ENCODE measurements at places on chromosomes 12 and 14.

GRCh38 chr12:78628491-78629100, 236.0 kb upstream of the SYT1 start:
- H3K4me1 ChIP-seq = no peaks in the 10 kb centered on the region
- no peak overlapping the region for H3K4me3 ChIP-seq
- no peak for DNase-seq
- H3K36me3 ChIP-seq = no peaks in the 10 kb centered on the region
- H3K27ac ChIP-seq = no peak overlapping the region
- H3K27me3 ChIP-seq = no peaks in the 10 kb centered on the region

- H3K27me3 ChIP-seq = no peaks in the 10 kb centered on the region
- no peak for DNase-seq
- H3K4me3 ChIP-seq = no peak overlapping the region
Measured at GRCh38 chr12:82554529-82554928, 132.2 kb upstream of the TMTC2 start.

- H3K4me3 ChIP-seq = no peak overlapping the region
- no peaks in the 10 kb centered on the region for H3K36me3 ChIP-seq
- H3K4me1 ChIP-seq = peaks cover 7% of the 10 kb centered on the region
- no peak for DNase-seq
- no peaks in the 10 kb centered on the region for H3K27me3 ChIP-seq
- H3K27ac ChIP-seq = no peak overlapping the region
Measured at GRCh38 chr14:102729825-102730224, 47.4 kb upstream of the TRAF3 start.

DNA sequence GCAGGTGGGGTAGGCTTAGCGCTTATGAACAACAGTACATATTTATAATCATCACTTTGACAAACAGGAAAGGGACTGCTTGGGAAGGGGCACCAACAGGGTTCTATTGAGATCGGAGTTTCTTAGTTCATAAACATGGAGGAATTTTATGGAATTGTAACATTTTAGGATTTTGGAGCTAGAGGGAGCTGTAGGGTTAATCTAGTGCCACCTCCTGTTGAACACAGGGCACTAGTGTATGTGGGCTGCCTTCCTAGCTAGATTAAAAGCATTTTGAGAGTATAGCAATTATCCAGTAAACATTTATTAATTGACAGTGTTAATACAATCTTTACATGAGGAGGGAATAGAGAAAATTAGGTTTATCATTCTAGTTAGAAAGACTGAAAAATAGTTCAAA, 23.1 kb upstream of the TBC1D30 start:
- peaks cover 37% of the 10 kb centered on the region for H3K27me3 ChIP-seq
- DNase-seq = no peak
- no peak overlapping the region for H3K4me3 ChIP-seq
- no peaks in the 10 kb centered on the region for H3K4me1 ChIP-seq
- H3K36me3 ChIP-seq = no peaks in the 10 kb centered on the region
- no peak overlapping the region for H3K27ac ChIP-seq

DNA sequence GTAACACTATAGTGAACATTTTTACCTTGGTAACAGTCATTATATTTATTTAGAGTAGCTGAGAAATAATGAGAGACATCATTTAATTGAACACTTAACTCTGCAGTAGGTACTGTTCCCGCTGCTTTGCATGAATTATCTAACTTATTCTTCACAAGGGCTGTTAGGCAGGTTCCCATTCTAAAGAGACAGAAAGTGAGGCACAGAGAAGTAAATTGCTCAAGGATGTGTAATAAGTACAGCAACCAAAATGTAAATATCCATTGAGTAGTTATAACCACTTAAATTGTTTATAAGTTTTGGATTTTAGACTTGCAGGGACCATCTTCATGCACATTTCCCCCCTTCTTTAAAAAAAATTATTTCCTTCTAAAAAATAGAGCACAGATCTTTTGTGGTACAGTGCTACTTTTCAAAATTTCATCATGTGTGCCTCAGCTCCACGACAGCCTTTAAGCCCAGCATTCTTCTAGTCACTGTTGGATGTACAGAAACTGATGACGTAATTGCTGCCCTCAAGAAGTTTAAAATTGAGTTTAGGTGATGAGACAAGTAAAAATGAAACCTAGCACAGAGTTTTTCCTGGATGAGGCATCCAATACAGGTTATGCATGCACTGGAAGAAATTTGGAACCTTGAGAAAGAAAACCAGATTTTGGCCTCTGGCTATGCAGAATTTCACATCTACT, 6.0 kb upstream of the MANSC4 start:
- H3K27ac ChIP-seq = peak overlapping the region; percentile 13
- no peak overlapping the region for H3K4me3 ChIP-seq
- H3K27me3 ChIP-seq = no peaks in the 10 kb centered on the region
- H3K36me3 ChIP-seq = no peaks in the 10 kb centered on the region
- DNase-seq = no peak

GRCh38 chr12:105235732-105236476, at the start of gene APPL2:
Gene APPL2, minus strand, starts transcription at chr12:105236174. Its CDS starts 162 bp downstream, at chr12:105236012.
- DNase-seq = peak; percentile 61
- H3K4me1 ChIP-seq = peaks cover 52% of the 10 kb centered on the region
- H3K4me3 ChIP-seq = peak within 1 kb of the TSS; percentile 93
- H3K36me3 ChIP-seq = no peaks in the 10 kb centered on the region

DNA sequence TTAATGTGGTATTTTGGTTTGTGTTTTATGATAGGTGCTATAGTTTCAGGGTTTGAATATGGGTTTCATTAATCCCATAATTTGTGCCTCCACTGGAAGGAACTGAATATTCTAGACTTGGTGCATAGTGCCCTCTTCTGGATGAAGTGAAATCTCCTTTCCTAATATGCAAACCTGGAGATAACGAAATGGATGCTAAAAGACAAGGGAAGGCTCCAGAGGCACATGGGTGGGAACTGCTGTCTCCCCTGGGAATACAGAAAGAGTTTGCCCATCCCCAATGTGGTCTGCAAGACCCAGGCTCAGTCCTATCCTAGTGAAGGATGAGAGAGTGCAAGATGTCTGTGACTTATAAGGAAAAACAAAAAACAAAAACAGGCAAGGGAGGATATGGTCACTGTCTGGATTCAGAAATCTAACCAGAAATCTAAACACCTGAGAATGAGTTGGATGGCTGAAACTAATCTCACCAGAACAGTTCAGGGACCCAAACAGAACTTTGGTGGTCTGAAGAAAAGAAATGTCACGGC, 142.3 kb upstream of the TMPO start:
- peaks cover 14% of the 10 kb centered on the region for H3K4me1 ChIP-seq
- H3K36me3 ChIP-seq = peaks cover 10% of the 10 kb centered on the region
- H3K4me3 ChIP-seq = no peak overlapping the region
- peaks cover 48% of the 10 kb centered on the region for H3K27me3 ChIP-seq
- H3K27ac ChIP-seq = no peak overlapping the region

DNA sequence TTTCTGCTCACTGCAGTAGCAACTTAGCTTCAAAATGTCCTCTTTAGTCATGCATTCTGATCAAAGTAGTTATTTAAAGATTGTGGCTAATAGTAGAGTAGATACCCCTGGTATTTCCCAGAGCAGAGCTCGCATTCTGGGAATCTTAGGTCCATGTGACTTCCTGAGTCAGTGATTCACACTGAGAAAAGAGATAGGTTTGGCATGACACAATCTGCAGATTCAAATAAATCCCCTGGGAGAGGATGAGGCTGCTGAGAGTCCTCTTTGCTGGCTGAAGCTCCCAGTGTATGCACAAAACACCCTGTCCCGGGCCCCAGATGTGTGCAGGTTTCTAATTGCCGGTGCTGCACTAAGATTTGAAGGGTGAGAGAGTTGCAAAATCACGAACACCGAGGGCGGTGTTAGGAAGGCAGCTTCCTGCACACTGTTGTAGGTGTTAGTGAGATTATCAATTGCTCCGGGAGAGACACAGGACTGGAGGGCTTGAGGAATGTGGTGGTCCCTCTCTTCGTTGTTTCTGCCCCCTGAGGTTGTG, 233.2 kb downstream of the NRXN3 start:
- H3K4me1 ChIP-seq = no peaks in the 10 kb centered on the region
- H3K4me3 ChIP-seq = no peak overlapping the region
- peaks cover 20% of the 10 kb centered on the region for H3K27me3 ChIP-seq
- H3K27ac ChIP-seq = no peak overlapping the region
- no peaks in the 10 kb centered on the region for H3K36me3 ChIP-seq
- no peak for DNase-seq

DNA sequence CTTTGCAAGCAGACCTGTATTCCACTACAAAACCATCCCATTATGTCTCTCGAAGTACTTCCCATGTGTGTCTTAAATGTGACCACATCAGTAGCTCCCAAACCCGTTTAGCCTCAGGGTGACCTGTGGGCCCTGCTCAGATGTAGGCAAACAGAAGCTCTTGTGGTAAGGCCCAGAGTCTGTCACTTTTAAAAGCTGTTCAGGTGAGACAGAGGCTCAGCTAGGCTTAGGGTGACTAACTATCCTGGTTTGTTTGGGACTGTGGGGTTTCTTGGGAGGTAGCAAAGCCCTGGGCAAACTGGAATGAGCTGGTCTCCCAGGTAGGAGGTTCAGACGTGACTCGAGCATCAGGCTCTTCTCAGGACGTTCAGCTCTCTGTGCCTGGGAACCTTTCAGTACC, 64.5 kb upstream of the VASH1 start:
- no peaks in the 10 kb centered on the region for H3K36me3 ChIP-seq
- no peaks in the 10 kb centered on the region for H3K4me1 ChIP-seq
- H3K27ac ChIP-seq = no peak overlapping the region
- peaks cover 19% of the 10 kb centered on the region for H3K27me3 ChIP-seq
- DNase-seq = no peak
- no peak overlapping the region for H3K4me3 ChIP-seq

DNA sequence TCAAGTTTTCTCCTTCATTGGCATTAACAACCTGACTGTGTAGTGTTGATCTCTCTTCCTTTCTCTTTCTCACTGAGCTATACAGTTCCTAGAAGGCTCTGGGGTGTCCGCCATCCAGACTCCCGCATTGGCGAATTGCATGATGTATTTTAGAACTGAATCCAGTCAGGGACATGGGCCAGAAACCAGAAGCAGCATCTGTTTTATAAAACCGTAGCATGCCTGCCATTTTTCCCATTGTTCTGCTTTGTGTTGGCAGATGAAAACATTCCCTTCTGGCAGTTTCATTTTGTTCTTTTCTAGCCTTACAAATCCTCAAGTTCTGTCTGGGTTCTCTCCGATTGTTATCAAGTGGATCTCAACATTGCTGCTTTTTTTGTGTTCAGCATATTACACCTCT, 268.3 kb upstream of the SEL1L start:
- no peak overlapping the region for H3K27ac ChIP-seq
- no peaks in the 10 kb centered on the region for H3K36me3 ChIP-seq
- H3K27me3 ChIP-seq = no peaks in the 10 kb centered on the region
- no peak overlapping the region for H3K4me3 ChIP-seq
- no peak for DNase-seq

GRCh38 chr12:110739488-110739887, 3.2 kb downstream of the PPP1CC start:
- H3K27ac ChIP-seq = peak overlapping the region; percentile 17
- peak overlapping the region; percentile 55 for H3K4me3 ChIP-seq
- no peak for DNase-seq
- no peaks in the 10 kb centered on the region for H3K27me3 ChIP-seq
- peaks cover 31% of the 10 kb centered on the region for H3K4me1 ChIP-seq

DNA sequence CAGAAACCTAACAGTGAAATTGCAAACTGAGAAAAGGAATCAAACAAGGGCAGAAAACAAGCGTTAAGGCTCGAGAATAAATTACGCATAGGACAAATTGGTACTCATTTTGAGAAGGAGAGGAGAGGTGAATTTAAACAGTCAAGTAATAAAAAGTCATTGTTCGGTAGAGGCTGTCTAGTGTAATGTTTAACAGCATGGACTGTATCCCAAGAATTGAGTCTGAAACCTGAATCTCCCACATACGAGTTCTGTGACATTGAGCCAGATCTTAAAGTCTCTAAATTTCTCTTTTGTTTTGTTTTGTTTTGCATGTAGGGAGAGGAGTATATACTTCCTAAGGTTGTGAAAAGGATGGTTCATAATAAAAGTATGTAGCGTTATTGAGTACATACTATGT, 216.5 kb upstream of the BTG1 start:
- H3K4me1 ChIP-seq = peaks cover 78% of the 10 kb centered on the region
- no peaks in the 10 kb centered on the region for H3K27me3 ChIP-seq
- peak overlapping the region; percentile 41 for H3K4me3 ChIP-seq
- peak overlapping the region; percentile 97 for H3K27ac ChIP-seq
- no peak for DNase-seq
- H3K36me3 ChIP-seq = peaks cover 29% of the 10 kb centered on the region

- H3K27ac ChIP-seq = no peak overlapping the region
- no peak overlapping the region for H3K4me3 ChIP-seq
- no peaks in the 10 kb centered on the region for H3K27me3 ChIP-seq
- H3K4me1 ChIP-seq = peaks cover 4% of the 10 kb centered on the region
Measured at GRCh38 chr12:88153959-88154358, 11.9 kb downstream of the TMTC3 start.

GRCh38 chr14:104499784-104500760, 79.5 kb upstream of the C14orf180 start:
- no peak for DNase-seq
- peaks cover 20% of the 10 kb centered on the region for H3K36me3 ChIP-seq
- no peaks in the 10 kb centered on the region for H3K4me1 ChIP-seq
- H3K27ac ChIP-seq = no peak overlapping the region
- H3K27me3 ChIP-seq = peaks cover 1% of the 10 kb centered on the region
- no peak overlapping the region for H3K4me3 ChIP-seq

DNA sequence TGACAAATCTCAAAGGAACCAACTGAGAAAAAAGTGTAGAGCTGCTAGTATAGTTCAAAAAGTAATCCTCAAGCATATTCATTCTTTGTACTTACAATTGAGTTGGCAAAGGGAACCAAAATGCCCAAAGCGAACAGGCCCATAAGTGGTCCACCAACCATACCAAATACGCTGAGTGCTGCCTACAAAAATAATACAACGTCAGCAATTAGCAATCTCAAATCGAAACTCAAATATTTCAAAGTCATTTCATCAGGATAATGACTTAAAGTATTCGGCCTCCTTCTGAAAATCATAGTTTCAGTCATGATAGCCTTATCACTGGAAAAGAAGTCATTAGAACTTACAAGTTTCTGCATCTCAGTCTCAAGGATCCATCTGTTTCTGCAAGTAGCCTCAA, 42.0 kb downstream of the SLC5A8 start:
- H3K4me3 ChIP-seq = no peak overlapping the region
- no peak overlapping the region for H3K27ac ChIP-seq
- peaks cover 15% of the 10 kb centered on the region for H3K27me3 ChIP-seq
- peaks cover 2% of the 10 kb centered on the region for H3K4me1 ChIP-seq
- DNase-seq = no peak
- no peaks in the 10 kb centered on the region for H3K36me3 ChIP-seq

GRCh38 chr12:87756721-87757120, 272.5 kb downstream of the C12orf50 start:
- no peak overlapping the region for H3K27ac ChIP-seq
- DNase-seq = no peak
- peaks cover 4% of the 10 kb centered on the region for H3K27me3 ChIP-seq

All from naive thymus-derived CD8-positive, alpha-beta T cell (primary cell).